8988T (cell line): ENCODE measurements at places on chromosomes 2 and 18.

- no peak for DNase-seq
Measured at GRCh38 chr2:65565681-65566080, 133.3 kb upstream of the SPRED2 start.

DNA sequence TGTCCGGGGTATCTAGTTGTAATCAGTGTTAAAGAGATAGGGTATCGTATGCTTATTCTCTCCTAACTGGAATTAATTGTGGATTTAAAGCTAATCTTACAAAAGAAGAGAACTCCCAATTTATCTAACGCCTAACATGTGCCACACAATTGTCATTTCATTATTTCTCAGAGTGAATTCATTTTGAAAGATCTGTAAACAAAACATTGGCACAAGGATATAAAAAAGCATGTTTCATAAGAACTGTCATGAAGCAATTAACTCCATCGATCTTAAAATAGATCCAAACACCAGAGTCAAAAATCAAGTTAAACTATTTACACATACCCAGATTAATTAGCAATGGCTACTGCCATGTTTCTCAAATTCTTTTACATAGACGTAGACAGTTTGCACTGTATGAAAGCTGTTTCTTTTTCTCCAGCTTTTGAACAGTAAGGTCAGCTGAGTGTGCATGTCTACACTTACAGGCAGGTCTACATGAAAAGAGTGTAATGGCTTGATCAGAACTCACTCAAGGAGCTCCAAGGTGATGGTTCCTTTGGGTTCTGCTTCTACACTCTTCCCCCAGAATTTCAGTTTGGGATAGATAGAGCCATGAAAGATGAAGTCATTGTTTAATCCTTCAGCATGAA lies 38.8 kb downstream of the CABYR start:
- no peak for DNase-seq

- no peak for DNase-seq
Measured at GRCh38 chr2:44943031-44943692, 1.7 kb downstream of the SIX3 start.

DNA sequence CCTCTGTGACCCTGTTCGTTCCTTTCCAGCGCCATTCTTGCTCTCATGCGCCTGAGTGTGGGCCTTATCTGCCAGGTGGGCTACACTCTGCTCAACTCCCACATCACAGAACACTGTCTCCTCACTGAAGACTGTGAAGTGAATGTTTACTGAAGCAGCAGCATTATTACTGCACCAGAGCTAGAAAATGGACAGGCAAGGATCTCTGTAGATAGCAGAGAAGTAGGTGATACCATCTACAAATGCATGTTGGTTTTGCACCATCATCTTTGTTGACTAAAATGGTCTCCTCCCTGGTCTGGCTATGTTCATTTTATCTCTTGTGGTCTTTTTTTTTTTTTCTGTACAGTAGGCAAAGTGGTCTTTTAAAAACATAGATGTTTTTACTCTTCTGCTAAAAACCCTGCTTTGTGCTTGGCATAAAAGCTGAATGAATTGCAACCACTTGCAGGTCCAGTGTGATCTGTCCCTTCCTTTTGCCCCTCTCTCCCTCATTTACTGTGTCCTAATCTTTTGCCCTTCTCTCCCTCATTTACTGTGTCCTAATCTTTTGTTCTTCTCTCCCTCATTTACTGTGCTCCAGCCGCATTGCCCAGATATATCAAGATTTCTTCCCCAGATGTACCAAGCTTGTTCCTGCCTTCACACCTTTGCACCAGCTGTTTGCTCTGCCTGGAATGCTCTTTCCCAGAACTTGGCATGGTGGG lies 35.4 kb downstream of the BABAM2 start:
- DNase-seq: no peak

DNA sequence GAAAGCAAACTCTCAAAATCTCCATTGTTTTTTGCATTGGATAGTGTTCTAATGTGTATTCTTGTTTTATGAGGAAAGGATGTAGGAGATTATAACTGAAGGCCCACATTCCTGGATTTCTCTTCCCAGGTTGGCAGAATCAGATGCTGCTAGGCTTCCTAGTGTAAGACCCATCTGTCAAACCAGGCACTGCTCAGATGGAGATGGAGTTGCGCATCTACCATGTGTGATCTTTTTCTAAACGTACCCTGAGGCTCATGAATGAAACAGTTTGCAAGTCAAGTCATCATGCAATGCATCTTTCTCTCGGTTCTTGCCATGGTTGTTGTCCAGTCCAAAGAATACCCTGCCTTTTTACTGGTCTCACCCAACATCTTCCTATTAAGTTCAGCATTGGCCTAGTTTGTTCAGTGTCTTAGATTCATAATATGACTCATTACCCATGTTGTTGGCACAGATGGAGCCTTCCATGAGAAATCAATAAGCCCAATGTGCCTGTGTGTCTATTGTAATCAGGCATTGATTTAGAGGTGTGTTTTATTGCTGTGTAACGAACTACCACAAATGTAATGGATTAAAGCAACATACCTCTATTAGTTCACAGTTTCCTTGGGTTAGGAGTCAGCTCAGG lies 127.4 kb downstream of the NYAP2 start:
- DNase-seq: no peak

GRCh38 chr2:12262681-12263436 lies 453.9 kb upstream of the TRIB2 start:
- no peak for DNase-seq

DNA sequence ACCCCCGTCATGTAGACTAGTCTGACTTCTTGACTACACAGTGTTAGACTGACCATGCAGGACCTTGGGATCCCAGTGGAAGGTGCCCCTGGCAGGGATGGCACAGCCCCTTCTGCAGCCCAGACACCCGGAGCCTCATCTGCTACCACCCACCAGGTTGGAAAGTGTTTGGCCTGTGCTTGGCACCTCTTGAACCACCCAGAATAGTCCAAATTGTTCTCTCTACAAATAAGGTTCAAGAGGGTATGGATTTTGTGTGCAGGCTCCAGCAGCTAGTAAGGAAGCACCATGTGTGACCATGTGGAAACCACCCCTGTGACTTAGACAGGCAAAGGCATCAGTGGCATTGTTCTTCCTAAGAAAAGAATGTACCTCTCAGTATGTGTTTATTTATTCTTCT lies 18.4 kb downstream of the L3MBTL4 start:
- DNase-seq: no peak

GRCh38 chr18:76546436-76546835 lies 51.4 kb upstream of the ZNF516 start:
- no peak for DNase-seq

DNA sequence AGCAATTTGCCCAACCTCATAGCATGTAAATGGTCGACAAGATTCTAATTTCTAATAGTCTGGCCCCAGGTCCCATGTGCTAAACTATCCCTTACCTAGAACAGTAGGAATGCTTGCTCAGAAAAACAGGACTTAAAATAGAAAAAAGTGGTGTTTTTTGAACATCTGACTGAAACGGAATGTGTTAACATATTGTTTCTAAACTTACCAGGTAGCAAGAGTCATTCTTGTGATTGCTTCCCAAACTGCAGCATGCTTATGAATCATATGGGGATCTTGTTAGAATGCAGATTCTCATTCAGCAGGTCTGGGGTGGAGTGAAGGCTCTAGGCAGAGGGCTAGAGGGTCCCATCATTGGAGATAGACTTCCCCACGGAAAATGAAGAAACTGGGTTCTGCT lies 5.8 kb upstream of the SLC20A1 start:
- DNase-seq: no peak

GRCh38 chr2:73993376-73993775 lies 8.7 kb downstream of the TET3 start:
- peak; percentile 72 for DNase-seq

DNA sequence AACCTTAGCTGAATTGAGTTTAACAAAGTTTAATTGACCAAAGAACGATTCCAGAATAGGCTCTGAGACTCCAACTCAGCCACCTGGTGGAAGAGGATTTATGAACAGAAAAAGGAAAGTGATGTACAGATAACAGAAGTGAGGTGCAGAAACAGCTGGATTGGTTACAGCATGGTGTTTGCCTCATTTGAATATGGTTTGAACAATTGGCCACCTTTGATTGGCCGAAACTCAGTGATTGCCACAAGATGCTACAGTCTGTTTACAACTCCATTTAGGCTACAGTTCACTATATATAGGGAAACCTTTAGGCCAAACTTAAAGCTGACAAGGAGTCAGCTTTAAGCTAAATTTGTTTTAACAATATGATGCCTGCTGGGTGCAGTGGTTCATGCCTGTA lies 28.1 kb upstream of the SLC35G4 start:
- no peak for DNase-seq

- DNase-seq: no peak
Measured at GRCh38 chr2:15912203-15912602, 28.1 kb upstream of the MYCN start.

DNA sequence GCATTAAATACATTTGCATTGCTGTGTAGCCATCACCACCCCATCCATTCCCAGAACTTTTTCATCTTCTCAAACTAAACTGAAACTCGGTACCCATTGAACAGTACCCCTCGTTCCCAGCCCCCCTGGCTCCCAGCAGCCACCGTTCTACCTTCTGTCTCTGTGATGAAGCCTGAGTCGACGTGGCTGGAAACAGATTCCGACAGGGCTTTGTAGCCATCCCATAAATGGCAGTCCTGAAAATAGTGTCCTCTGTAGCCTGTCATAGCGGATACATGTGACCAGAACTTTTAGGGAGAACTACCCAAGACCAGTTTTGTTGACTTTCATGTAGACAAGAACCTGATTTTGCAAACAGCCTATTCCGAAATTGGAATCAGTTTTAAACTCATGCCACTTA lies 59.1 kb downstream of the TSHZ1 start:
- no peak for DNase-seq

GRCh38 chr18:38664929-38665328 lies 1099.3 kb upstream of the CELF4 start:
- DNase-seq: no peak

DNA sequence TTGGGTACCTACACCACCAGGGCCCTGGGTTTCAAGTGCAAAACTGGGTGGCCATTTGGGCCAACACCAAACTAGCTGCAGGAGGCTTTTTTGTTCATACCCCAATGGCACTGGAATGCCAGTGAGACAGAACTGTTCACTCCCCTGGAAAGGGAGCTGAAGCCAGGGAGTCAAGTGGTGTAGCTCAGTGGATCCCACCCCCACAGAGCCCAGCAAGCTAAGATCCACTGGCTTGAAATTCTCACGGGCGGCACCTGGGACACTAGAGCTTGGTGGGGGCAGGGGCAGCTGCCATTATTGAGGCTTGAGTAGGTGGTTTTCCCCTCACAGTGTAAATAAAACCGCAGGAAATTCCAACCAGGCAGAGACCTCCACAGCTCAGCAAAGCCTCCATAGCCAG lies 46.0 kb upstream of the FAM110C start:
- no peak for DNase-seq

GRCh38 chr18:23225503-23225902 lies 90.2 kb downstream of the CABLES1 start:
- no peak for DNase-seq

DNA sequence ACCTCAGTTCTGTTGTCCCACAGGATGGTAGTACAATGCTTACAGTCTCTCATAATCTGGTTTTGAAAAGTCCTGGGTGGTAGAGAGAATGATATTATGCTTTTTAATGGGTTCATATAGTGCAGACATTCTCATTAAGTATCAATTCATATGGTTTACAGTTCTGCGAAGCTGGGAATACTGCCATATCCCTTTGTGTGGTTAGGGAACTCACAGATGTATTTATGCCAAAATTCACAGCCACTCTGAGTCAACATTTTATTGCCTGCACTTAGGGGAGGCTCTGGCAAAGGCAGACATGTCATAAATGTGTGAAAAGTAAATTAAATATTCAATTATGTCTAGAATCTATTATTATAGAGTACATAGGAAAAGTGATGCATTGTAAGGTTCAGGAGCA lies 808.2 kb downstream of the SUCLG1 start:
- DNase-seq: no peak

GRCh38 chr2:226427538-226428307 lies 371.9 kb downstream of the IRS1 start:
- no peak for DNase-seq

DNA sequence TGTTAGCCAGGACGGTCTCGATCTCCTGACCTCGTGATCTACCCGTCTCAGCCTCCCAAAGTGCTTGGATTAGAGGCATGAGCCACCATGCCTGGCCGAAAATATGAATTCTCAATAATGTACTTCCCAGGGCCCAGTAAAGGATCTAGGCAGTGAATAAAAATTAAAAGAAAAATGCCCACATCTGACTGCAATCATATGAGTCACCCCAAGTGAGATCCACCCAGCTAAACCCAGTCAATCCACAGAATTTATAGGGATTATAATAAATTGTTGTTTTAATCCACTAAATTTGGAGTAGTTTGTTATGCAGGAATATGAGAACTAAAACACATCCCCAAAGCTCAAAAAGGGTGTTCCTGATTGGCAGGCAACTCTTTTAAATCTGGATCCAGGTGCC lies 93.5 kb upstream of the STK39 start:
- DNase-seq: no peak

- DNase-seq: no peak
Measured at GRCh38 chr2:132645176-132645575, 24.8 kb downstream of the LYPD1 start.

GRCh38 chr2:137254052-137254451 lies 488.7 kb downstream of the THSD7B start:
- DNase-seq: no peak

DNA sequence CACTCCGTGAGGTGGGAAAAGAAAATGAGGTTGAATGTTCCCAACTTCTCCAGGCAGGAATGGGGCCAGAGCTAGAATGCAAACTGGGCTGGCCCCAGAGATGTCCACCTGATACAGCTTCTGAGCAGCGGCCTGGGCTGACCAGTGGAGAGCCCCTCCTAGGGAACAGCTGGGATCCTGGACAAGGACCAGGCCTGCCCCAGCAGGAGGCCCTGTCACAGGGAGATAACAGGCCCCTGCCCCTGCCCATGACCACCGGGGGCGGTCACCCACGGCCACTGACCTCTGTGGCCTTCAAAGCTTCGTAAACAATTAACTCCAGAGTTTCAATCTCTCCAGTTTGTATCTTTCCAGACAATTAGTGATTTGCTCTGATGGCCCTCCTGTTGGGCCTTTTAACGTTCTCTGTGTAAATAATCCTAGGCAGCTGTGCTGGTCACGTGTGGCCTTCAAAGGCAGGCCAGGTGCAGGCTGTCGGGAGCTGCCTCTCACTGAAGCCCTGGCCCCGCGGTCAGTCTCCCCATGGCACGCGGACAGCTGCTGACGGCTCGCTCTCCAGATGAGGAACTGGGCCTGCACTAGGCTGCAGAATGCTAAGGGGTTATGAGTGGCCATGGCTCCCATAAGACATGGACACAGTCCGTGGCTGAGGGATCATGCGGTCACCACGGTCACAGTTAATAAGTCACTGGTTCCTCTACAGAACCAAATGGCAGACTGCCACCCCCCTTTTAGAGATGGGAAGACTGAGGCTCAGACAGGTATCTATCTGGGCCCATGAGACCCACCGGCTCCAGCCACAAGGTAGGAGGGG lies 9.2 kb downstream of the HS6ST1 start:
- no peak for DNase-seq

DNA sequence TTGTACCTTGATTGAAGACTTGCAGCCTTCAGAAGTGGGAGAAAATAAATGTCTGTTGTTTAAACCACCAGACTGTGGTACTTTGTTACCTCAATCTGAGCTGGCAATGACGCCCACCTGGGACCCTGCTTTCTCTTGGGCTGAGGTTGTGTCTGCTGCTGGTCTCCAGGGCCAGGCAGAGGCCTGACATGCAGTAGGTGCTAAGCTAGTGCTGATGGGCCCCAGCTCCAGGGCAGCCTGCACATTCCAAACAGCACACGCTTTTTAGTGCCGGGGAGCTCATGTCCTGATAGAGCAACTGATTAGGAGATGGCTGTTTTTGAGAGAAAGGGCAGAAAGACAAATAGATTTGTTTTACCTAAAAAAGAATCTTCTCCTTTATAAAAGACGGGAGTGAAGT lies 664.0 kb upstream of the HS6ST1 start:
- DNase-seq: no peak

- DNase-seq: no peak
Measured at GRCh38 chr2:206211657-206212255, 52.1 kb downstream of the EEF1B2 start.
